ENCODE measurements at places on chromosomes 7 and 10.

DNA sequence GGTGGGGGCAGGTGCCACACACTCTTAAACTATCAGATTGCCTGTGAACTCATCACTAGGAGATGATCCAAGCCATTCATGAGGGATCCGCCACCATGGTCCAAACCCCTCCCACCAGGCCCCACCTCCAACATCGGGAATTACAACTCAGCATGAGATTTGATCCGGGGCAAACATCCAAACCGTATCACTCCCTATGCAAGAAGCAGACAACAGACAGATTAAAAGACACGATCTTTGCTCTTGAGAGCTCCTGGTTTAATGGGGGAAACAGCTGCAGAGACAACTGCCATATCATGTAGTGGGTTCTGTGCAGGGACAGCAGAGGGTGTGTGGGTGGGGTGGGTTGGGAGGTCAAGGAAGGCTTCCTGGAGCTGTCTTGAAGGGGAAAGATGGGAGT lies 123.6 kb downstream of the EMX2 start:
- DNase-seq = no peak

- DNase-seq = no peak
Measured at GRCh38 chr7:134873253-134873652, 93.8 kb downstream of the CALD1 start.

DNA sequence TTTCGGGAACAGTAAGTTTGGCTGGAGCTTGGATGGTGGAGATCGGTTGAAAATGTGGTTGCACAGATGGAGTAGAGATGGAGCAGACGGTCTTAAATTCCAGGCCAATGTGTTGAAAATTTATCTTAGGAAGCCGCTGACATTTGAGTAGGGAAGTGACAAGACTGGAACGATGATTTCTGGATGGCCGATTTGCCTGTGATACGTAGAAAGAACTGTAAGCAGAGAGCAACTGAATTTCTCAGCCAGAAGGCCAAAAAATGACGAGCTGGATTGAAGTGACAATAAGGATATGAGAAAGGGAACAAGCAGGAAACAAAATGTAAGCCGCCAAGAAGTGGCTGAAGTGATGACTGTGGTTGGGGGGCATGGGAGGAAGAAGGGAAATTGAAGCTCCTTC lies 687 bp upstream of the ARMC3 start:
- no peak for DNase-seq

- no peak for DNase-seq
Measured at GRCh38 chr10:84499846-84500245, 171.5 kb downstream of the CCSER2 start.

GRCh38 chr10:71970869-71971268 lies 6.7 kb downstream of the CHST3 start:
- no peak for DNase-seq

GRCh38 chr7:94679358-94679757 lies 23.4 kb upstream of the SGCE start:
- DNase-seq = no peak

DNA sequence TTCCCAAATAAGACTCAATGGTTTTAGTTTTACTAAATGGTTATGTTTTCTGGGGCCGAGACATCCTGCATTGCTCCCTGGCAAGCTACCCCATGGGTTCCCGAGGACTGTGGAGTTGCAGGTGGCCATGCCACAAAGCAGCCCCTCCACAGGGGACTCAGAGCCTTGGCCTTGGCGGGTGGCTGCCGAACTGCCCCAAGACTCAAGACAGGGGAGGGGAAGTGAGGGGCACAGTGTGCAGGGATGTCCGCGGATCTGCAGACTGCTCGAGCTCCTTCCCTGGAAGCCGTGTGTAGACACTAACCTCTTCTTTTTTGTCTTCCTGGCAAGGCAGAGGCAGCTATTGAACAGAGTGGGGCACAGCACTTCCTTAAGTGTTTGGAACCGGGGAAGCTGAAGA lies 154.6 kb downstream of the EBF3 start:
- DNase-seq = no peak

GRCh38 chr10:266974-267425 lies 131.7 kb downstream of the ZMYND11 start:
- DNase-seq = no peak

GRCh38 chr7:32263611-32264010 lies 193.4 kb upstream of the PDE1C start:
- DNase-seq = no peak

Data from skeletal muscle cell (primary cell).